ENCODE measurements at places on chromosomes 6 and 20. TPM values are rescaled to one million over a fixed set of nuclear protein-coding genes. Genes with fewer than 3 reads are reported as not detected.

GRCh38 chr6:79466207-79466834, 70.9 kb downstream of the LCA5 start:
- peak; percentile 17 for DNase-seq

DNA sequence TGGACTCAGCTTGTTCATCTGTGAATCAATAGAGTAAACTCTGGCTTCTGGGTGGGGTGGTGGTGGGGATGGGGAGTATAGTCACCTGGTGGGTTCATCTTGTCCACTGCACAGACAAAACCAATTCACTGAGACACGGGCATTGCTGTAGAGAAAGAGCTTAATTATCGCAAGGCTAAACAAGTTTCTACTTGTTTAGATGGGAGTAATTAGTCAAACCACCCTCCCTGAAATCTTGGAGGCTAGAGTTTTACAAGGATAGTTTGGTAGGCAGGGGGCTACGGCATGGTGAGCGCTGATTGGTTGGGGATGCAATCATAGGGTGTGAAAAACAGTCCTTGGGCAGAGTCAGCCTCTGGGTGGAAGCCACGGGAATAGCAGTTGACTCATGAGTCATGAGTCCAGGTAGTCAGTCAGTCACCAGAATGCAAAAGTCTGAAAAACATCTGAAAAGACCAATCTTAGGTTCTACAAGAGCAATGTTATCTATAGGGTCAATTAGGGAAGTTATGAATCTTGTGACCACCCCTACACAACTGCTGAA, 77.8 kb downstream of the STMND1 start:
- no peak for DNase-seq

DNA sequence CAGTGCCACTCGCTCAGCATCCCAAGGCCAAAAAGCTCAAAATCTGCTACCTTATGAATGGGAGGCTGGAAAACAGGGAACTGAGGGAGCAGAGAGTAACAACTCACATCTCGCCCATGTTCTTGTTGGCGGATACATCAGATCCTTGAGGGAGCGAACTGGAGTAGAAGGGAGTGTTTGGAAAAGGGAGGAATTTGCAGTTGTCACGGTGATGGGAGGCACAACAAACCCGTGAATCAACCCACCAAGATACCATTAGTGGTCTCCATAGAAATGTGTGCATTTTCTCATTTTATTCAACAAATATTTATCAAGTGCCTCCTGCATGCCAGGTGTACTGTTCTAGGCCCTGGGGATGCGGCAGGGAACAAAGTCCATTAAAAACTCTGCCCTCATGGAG, 212.1 kb downstream of the EYA2 start:
- no peak for DNase-seq

DNA sequence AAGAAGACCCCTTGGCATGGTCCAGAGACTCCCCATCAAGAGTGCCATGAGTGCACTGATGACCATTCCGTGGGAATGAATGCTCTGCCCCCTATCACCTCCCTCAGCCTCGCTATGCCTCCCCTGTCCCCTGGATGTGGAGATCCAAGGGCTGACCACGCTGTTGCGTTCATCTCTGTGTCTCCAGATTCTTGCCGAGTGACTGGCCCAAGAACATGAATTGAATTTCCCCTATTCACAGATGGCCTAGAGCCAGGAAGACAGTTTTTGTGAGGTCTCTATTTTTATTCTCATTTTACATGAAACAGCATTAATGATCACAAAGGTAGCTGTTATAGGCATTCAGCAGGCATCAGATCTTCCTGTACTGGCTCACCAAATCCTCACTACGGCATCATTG, 33.6 kb downstream of the MAFB start:
- DNase-seq, result no peak

DNA sequence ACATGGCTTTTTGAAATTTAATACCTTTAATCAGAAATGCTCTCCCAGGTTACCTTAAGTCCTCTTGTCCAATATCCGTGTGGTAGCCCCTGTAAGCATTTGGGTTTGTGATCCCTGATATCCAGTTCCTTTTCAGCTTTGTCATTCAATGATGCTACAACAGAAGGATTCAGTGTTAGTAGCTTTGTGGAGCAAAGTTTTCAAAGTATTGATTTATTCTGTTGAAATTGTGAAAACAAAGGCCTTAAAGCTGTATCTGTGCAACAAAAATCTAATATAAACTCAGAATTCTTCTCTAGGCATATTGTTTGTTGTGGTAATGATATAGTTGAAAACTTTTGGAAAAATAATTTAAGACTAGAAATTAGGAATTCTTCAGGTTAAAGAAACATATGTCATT, 91.9 kb downstream of the ADGRB3 start:
- no peak for DNase-seq

DNA sequence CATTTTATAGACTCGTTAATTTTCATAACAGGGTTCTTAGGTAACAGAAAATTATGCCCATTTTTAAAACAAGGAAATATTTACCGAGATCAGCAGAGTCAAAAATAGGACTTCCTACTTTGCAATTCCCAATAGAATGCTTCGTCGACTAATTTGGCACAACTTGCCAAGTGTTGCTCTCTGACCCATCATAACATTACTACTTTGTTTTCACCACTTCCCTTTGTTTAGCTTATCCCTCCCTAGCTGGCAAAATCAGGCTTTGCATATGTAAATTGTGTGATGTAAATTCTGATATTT, 914 bp upstream of the RANBP9 start:
- no peak for DNase-seq

GRCh38 chr20:56200456-56200855, 48.1 kb upstream of the MC3R start:
- DNase-seq, result no peak

- no peak for DNase-seq
Measured at GRCh38 chr20:32296412-32296811, 19.0 kb downstream of the KIF3B start.

GRCh38 chr6:105178110-105178509, 1.7 kb downstream of the POPDC3 start:
- DNase-seq, result no peak

DNA sequence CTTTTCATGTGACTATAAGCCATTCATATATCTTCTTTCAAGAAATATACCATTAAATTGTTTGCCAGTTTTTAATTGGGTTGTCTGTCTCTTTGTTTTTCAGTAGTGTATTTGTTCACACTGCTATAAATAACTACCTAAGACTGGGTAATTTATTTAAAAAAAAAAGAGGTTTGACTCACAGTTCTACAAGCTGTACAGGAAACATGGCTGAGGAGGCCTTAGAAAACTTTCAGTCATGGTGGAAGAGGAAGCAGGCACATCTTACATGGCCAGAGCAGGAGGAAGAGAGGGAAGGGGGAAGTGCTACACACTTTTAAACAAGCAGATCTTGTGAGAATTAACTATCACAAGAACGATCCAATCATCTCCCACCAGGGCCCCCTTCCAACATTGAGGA, 255.3 kb downstream of the EPM2A start:
- no peak for DNase-seq

GRCh38 chr6:146883640-146884531, 285.1 kb downstream of the ADGB start:
- DNase-seq, result no peak

DNA sequence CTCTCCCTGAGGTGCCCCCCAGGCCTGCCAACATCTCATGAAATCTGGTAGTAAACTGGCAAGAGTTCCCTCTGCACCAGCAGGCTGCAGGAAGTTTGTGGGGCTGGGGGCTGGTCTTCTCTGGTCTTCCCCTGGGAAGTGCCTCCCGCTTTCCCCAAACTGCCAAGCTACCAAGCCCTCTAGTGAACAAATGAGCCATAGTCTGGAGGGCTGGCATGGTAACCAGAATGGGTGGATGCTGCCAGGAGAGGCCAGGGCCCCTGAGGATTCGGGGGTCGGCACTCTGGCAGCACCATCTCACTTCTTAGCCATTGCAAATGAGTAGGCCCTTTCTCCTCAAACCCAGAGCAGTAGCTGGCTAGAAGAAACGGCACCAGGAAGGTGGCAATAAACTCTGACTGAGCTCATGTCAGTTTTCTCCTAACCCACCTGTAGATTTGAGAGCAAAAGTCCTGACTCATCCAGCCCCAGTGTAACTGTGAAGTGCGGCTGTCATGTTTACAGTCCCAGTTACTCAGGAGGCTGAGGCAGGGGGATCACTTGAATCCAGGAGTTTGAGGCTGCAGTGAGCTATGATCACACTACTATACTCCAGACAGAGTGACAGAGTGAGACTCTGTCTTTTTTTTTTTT, 35.9 kb downstream of the ZC3H12D start:
- DNase-seq, result no peak

- DNase-seq, result no peak
Measured at GRCh38 chr6:117795234-117795633, 111.8 kb upstream of the SLC35F1 start.

- no peak for DNase-seq
Measured at GRCh38 chr6:159983641-159984080, 14.8 kb downstream of the IGF2R start.

GRCh38 chr20:54276577-54277169, 68.8 kb downstream of the PFDN4 start:
- DNase-seq, result no peak

DNA sequence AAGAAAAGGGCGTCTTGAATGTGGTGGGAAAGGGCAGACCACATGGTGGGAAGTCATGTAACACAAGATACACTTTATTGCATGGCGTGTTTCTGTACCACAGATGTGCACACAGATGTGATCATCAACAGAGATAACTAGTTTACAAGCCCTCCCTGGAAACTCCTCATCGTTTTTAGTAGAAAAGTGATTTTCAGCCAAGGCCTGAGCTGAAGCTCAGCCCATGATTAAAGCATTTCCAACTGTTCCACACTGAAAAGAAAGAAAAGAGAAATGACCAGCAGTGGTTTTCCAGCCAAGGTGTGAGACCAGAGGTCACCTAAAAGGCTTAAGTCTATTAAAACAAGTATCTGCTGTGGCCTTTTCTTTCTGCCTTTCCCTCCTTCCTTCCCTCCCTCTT, 463.9 kb upstream of the JAG1 start:
- DNase-seq, result no peak

DNA sequence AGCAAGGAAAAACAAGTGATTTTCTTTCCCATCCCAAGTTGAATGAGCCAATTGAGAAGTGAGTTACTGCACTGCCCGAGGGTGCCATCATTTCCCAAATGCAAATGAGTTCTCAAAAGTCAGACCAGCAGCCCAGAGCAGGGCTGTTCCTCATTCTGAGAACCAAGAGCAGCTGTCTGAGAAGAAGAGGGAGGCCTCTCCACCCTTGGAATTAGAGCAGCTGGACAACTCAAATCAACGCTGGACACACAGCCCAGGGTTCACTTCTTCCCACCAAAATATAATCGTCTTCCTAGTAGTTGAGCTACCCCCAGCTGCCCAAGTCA, 4.6 kb upstream of the PREX1 start:
- DNase-seq, result no peak

- no peak for DNase-seq
Measured at GRCh38 chr6:138309695-138310094, 68.0 kb upstream of the SMIM28 start.

- no peak for DNase-seq
Measured at GRCh38 chr6:106206905-106207304, 118.7 kb downstream of the ATG5 start.

DNA sequence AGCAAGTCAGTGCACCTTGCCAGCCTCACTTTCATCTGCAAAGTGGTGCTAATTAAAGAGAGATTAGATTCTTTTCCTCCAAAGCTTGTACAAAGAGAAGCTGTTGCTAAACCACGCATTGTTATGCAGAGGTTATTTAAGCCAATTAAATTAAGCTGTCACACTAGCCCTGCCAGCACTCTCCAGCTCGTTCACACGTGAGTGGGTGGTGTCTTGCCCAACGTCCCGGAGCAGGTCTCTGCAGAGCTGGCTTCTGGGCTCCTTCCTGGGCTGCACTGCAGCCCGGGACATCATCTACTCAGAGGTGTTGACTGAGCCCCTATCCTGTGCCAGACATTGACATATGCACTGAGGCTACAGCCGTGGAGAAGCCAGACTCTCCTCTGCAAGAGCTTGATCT, 401.6 kb upstream of the SULF2 start:
- no peak for DNase-seq

GRCh38 chr6:159981403-159982245, 12.7 kb downstream of the IGF2R start:
- DNase-seq, result no peak

GRCh38 chr6:140046016-140046632, 671.7 kb upstream of the CITED2 start:
- no peak for DNase-seq

DNA sequence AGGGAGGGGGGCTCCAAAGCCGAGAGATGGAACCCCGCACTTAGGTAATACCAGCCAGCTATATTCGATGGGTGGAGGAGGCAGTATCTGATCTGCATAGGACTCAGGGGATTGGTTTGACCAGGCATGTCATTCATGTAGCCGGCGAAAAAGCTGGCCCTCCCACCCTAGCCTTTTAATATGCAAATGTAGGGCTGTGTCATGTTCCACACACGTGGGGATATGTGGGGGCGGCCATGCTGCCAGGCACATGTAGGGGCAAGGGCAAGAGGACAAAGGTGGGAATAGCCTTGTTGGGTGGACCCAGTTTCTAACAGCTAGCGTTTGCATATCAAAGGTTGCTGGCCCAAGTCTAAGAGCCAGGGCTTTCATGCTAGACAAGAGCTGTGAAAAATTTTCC, 39.1 kb upstream of the DDR1 start:
- DNase-seq, result no peak

The MATN4 gene
- polyA plus RNA-seq, result 0.41 TPM

The FBXO30 gene
- polyA plus RNA-seq, result 11.0 TPM

The RIPOR2 gene
- polyA plus RNA-seq, result 6.6 TPM

The CTAGE9 gene
- not detected for polyA plus RNA-seq

The VSX1 gene
- not detected for polyA plus RNA-seq

The CCN2 gene
- polyA plus RNA-seq, result 240 TPM
